Upper lobe of right lung (tissue), 1 donor: ENCODE measurements at places on chromosomes 16 and 17.
A peak's percentile ranks its signal among the peaks of the same experiment; 100 is the strongest.

- no peak for DNase-seq
These were observed 5.2 kb upstream of the RAI1 start for GRCh38 chr17:17675925-17676534.

GRCh38 chr17:74276541-74277009, 2.5 kb downstream of the DNAI2 start:
- DNase-seq: no peak

- DNase-seq: no peak
These were observed 6.0 kb downstream of the CETP start for GRCh38 chr16:56967733-56968132.

- peak; percentile 83 for DNase-seq
These were observed 5.8 kb downstream of the TRIM25 start for GRCh38 chr17:56908001-56908542.

DNA sequence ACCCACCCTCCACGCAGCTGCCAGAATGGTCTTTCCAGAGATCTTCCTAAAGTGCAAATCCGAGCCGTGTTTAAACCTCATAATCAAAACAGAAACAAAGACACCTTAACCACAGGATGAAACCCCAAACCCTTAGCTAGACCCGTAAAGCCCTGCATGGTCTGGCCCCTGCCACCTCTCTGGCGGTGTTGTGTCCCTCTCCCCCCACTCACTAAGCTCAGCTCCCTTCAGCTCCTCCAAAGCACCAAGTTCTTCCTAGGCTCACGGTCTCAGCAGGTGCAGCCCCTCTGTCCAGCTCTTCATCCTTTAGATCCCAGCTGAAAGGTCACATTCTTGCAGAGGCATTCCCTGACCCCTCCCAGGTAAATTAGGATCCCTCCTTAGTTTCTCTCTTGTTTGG, 4.4 kb upstream of the NXPH3 start:
- DNase-seq: no peak

DNA sequence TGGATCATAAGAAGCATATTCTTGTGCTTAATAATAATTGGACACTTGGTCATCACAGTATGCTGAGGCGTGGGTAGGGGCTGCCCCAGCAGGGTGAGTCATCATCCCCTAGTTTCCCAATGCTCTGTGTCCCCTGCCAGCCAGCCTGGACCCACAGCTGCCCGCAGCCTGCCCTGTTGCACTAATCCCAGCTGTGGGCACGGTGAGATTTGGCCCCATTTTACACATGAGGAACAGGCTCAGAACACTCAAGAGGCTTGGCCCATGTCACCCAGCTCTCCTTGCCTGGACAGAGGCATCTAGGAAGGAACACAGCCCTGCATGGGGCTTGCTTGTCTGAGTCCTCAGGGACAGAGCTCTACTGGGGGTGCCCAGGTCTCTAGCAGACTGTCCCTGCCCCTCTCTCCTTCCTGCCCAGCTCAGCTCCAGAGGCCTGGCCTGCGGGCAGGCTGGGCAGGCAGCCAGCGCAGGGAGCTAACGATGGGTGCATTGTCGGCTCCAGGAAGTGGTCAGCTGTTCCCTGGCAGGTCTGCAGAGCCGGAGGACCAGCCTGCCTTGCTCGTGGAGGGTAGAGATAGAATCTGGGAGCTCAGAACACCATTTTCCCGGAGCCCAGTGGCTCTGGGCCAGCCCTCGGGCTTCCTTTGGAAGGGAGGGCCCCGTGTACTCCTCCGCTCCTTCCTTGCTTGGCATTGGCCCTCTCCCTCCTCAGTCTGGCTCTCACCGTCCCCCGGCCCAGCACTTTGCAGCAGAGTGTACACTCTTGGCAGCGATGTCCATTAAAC, 189.4 kb downstream of the RAB11FIP4 start:
- peak; percentile 88 for DNase-seq
